Jurkat, Clone E6-1 (cell line): ENCODE measurements at places on chromosomes 5 and 9.
A peak's percentile ranks its signal among the peaks of the same experiment; 100 is the strongest.

- DNase-seq, result no peak
These were observed 122.1 kb downstream of the SIL1 start for GRCh38 chr5:139076111-139076510.

DNA sequence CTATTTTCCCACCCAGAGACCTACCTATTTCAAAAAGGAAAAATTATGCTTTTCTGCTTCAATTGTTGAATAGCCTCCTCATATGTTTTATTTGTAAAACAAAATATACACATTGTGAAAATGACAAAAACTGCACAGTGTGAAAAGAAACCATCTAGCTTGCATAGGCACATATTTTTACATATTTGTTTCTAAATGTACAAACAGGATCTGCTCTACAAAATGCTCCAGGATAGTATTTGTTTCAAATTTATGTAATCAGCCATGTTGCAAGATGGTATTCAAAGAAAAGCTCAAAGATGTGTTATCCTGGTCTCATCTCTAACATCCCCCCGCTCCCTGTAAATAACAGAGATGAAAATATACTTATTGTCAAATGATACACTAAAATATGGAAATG, 366.1 kb upstream of the MPDZ start:
- DNase-seq, result no peak

DNA sequence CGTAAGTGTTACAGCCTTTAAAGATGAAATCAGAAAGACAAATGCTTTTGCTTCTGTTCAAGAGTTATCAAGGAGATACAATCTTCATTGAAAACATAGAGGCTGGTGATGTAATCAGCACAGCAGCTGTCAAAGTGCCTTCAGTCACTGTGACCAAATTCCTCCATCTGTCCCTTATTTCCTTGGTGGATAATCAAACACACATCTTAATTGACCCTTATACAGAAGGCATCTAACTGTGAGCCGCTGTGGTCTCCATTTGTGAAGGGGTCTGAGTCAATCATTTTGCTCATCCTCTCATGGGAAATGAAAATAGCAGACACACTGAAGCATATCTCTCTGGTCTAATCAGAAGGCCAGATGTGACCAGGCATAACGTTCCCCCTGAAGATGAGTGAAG, 130.1 kb upstream of the TLR4 start:
- no peak for DNase-seq

DNA sequence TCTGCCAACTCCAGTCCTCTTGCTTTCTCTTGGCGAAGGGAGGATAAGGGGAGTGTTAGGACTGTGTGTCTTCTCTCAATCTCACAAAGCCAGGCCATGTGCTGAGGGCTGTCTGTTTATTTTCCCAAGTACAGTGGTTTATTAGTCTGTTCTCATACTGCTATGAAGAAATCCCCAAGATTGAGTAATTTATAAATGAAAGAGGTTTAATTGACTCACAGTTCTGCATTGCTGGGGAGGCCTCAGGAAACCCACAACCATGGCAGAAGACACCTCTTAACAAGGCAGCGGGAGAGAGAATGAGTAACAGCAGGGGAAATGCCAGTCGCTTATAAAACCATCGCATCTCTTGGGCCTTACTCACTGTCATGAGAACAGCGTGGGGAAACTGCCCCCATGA, 36.2 kb upstream of the CKS2 start:
- DNase-seq, result no peak

DNA sequence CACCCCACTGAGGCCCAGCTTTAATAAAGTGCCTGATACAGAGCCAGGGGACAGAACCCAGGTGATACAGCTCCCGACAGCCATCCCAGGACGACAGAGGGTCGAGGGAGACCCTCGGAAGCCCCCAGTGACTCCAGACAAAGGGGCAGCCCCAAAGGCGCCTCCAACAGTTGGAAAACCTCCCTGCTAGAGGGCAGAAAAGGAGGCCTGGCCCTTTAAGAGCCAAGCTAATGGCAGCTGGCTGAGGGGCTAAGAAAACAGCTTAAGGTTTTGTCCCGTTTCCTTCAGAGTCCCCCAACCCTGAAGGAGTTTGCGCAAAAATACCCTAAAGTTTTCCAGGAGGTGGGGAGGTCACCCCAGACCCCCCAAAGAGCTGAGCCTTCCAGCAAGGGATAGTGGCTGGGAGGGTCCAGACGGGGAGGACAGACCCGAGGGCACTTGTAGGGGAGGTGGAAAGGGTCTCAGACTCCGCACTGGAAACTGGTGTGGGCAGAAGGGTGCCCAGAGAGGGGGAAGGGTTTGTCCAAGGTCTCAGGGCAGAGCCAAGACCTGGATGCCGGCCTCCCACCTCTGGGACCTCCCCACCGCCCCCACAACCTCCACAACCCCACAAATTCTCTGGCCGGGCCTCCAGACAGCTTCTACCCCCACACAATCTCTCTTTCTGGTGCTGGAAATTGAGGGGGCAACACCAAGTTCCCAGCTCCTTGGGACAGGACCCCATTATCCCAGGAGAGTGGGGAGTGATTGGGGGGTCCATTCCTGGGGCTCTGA, 8.2 kb upstream of the AK1 start:
- no peak for DNase-seq

- peak; percentile 69 for DNase-seq
These were observed 757 bp downstream of the CDC26 start for GRCh38 chr9:113274474-113275156.

GRCh38 chr9:115513148-115513547, 395.2 kb upstream of the TNC start:
- no peak for DNase-seq

- peak; percentile 47 for DNase-seq
These were observed 27.5 kb upstream of the BOD1 start for GRCh38 chr5:173643964-173644363.

- DNase-seq, result no peak
These were observed 6.5 kb downstream of the GHR start for GRCh38 chr5:42429694-42430093.

GRCh38 chr5:86337667-86338460, 279.9 kb upstream of the COX7C start:
- DNase-seq, result no peak

GRCh38 chr5:76199336-76200318, 116.4 kb downstream of the SV2C start:
- DNase-seq, result no peak

- DNase-seq, result no peak
These were observed 6.6 kb upstream of the PHYHD1 start for GRCh38 chr9:128913995-128914772.
